ENCODE measurements at places on chromosomes 6 and 20.

GRCh38 chr6:158361068-158361467 lies 48.8 kb downstream of the TULP4 start:
- DNase-seq: no peak

DNA sequence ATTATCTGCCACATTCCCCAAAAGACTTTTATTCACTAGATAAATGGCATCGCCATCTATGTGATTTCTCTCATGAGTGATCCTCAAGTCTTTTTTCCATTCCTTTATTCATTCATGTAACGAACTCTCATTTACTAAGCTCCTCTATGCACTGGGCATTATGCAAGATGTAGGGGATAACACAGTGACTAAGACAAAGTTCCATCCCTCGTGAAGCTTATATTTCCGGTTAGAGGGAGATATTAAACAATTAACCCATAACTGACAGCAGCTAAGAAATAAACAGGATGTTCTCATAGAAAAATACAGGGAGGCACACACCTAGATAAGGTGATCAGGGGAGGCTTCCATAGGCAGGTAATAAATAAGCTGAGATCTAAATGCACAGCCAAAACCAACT lies 17.2 kb upstream of the PREX1 start:
- DNase-seq: no peak

- no peak for DNase-seq
Observed at GRCh38 chr20:61162451-61162850, 89.6 kb upstream of the CDH4 start.

- DNase-seq: no peak
Observed at GRCh38 chr20:1391640-1392442, 1.0 kb downstream of the FKBP1A start.

GRCh38 chr6:53282741-53283140 lies 66.0 kb downstream of the ELOVL5 start:
- no peak for DNase-seq

DNA sequence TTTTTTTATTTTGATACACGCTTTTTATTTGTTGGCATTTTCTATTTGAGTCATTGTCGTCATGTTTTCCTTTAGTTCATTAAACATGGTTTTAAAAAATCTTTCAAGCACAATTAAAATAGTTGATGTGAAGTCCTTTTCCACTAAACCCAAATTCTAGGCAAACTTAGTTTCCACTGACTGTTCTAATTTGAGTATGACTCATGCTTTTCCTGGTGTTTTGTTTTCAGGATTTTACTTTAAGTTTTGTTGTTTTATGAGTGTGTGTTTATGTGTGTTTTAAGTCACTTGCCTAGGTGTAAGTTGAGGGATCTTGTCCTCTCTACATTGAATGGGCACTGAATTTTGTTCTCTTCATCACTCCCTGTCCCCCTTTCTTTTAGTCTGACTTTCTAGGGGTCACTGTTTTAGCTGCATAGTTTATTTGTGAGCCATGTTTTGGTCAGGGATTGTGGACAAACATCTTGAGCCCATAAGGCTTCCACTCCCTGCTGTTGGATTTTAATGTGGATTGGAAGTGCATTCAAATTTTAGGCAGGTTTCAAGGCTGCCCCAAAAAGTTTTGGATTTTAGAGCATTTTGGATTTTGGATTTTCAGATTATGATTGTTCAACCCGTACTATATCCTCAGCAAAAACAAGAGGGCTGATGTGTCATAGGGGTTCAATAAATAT lies 94.8 kb downstream of the CDYL start:
- no peak for DNase-seq

DNA sequence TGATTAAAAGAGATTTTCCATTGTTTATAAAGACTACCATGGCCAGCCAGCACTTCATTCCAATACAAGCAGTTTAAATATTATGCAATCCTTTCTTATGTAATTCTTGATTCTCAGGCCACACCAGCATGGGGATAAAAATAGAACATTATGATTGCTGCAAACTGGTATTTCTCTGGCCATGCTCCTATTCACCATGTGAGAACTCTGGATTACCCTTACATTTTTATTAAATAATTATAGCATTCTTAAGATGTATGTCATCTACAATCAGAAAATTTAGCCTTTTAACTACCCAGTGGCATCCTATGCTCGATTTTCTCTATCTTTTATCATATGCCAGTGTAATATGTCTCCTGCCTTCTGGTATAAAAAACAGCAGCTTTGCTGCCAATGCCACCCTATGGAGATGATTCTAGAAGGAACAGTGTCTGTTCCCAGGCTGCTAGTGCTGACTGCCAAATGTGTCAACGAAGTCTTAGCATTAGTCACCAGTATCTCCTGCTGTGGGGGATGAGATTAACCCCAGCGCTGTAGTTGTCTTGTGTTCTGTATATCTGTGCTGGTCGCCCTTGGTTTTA lies 501.4 kb downstream of the BCKDHB start:
- no peak for DNase-seq

DNA sequence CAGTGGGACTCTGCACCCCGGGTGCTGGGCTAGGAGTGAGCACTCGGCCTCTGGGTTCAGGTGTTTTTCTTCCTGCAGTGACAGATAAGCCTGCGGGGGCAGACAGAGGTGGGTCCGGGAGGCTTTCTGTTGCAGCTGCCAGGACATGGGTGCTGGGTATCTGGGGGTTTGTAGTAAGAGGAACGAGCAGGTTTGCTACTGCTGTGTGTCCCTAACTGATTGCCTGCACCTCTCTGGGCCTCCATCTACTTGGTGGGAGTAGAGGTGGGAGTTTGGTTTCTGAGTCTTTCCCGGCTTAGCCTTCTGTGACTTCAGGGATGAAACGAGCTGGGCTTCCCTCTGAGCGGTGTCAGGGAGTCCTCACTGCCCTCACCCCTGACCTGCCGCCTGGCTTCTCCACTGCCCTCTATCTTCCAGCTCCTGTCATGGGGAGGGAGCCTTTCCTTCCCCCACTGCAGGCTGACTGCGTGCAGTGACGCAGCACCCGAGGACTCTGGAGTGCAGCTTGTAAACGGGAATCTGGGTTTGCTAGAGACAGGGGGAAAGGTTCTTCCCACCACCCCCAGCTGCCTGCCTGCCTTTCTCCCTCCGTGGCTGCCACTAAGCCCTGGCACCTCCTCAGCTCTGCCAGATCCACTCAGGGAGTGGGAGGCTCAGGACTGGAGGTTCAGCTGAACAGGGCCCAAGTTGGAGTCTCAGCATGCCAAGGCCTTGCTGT lies 6.7 kb downstream of the DLGAP4 start:
- no peak for DNase-seq

GRCh38 chr6:24460966-24461365 lies 28.4 kb downstream of the GPLD1 start:
- DNase-seq: no peak

- no peak for DNase-seq
Observed at GRCh38 chr20:15654208-15654649, 919.0 kb downstream of the KIF16B start.

- no peak for DNase-seq
Observed at GRCh38 chr6:55184782-55185530, 10.6 kb downstream of the HCRTR2 start.

- no peak for DNase-seq
Observed at GRCh38 chr6:136012198-136012887, 160.8 kb downstream of the PDE7B start.

- no peak for DNase-seq
Observed at GRCh38 chr6:32317541-32317940, 54.2 kb downstream of the TSBP1 start.

GRCh38 chr6:52588087-52588709 lies 11.3 kb upstream of the TRAM2 start:
- no peak for DNase-seq

DNA sequence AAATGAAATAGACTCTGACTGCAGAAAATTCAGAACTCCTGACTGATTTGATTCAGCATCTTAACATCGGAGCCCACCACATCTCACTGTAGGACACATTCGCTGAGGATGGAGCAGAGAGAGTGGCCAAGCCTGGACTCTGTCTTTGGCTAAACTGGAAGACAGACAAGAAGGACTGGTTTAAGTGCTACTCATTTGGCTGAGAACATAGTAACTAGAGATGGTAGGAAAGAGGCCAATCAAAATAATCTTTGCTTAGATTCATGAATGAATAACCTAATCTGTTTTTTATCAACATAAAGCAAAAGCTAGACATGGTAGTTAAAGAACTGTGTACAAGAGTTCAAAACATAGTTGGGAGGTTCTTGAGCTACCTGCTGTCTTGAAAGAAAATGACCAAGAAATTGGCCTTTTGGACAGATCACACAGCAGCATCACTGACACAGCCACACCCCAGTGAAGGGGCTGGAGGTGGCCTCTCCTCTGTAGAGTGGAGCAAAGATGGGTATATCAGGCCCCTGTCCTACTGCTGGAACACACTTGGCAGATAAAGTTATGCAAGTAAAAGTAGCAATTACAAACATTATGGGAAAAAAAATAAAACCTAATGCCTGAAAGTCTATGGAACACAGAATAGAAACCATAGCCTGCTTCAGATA lies 87.1 kb upstream of the NT5E start:
- DNase-seq: no peak

- DNase-seq: no peak
Observed at GRCh38 chr20:8932192-8933165, 136.4 kb upstream of the PLCB4 start.

DNA sequence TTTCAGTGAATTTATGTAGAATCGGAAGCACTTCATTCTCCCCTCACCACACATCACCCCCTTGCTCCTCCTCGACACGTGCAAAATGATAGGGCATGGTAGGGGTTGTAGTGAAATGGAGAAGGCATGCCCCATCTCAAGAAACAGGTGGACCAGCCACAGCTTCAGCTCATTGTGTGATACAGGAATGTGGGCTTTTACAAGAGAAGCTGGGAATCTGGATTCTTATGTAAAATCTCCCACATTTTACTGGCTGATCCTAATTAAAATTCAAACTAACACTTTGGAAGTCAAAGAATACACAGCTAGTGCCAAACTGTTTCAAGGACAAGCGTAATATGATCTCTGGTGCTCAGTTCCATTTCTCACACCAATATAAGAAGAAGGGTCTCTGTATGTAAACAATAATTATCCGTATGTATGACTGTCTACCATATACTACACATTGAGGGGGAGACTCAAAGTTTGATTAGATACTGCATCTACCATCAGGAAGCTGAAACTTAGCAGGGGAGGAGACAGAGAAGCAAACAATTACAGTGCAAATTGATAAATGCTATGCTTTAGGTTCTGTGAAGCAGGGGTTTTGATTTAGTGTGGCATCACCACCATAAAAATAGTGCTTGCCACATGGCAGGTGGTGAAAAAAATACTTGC lies 24.3 kb upstream of the KIAA0408 start:
- no peak for DNase-seq

- no peak for DNase-seq
Observed at GRCh38 chr6:150514806-150515380, 84.8 kb upstream of the PLEKHG1 start.

GRCh38 chr6:17621003-17621402 lies 20.9 kb downstream of the FAM8A1 start:
- no peak for DNase-seq

- DNase-seq: no peak
Observed at GRCh38 chr6:33117811-33118277, 42.1 kb downstream of the HLA-DPB1 start.

- no peak for DNase-seq
Observed at GRCh38 chr6:1784422-1784884, 174.7 kb downstream of the FOXC1 start.

GRCh38 chr6:135129136-135129856 lies 51.8 kb upstream of the MYB start:
- DNase-seq: no peak

GRCh38 chr6:107965746-107966145 lies 7.7 kb upstream of the SEC63 start:
- DNase-seq: no peak

DNA sequence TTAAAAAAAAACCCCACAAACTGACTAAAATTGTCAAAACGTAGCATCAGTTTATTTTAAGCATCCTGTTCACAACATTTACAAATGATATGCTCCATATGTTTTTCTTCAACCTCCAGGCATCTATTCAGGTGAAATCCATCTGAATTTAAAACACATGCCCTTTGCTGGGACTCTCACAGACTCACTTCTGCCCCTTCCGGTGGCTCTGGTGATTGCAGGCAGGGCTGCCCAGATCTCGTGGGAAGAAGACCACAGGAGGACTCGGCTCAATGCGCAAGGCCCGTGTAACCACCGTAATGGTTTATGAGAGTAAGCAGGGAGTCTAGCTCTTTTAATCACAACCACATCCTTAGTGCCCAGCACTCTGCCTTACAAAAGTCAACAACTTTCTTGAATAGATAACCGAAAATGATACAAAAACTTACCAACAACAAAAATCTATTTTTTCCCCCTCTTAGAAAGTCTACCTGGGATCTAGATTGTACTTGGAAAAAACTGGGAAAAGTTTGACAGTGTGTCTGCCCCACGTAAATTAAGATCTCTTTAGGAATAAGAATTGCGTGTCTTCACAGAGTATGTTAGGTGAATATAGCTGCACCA lies 139.1 kb downstream of the KIF16B start:
- DNase-seq: no peak

DNA sequence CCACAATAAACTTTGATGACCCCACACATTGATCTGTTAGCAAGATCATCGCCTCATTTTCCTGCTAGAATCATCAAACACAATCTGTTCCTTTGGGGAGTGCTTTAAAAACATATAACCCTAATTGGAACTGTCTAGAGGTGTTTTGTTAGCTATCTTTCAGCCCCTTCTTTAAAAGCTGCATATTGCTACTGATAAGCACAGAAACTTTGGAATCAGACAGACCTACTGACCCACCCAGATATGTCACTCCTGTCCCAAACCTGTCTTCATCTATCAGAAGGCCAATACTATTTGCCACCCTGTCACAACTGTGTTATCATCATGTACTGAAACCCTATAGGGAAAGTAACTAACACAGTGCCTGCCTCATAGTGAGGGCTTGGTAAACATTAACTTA lies 172.4 kb upstream of the SASH1 start:
- no peak for DNase-seq

DNA sequence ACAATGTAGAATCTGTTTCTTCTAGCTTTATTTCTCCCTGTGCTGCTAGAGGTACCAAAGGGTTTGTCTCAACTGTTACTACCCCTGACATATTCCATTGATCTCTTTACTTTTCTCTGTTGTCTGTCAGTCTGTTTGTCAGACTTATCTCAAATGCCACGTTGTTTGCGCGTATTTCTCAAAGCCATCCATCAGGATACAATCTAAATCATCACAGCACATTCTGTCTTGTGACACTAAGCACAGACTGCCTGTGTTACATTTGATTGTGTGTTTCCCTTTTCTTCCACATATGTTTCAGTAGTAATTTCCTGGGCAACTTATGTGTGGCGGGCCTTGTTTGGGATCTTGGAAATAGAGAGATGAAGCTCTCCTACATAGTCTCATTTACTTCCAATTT lies 30.2 kb upstream of the SERINC3 start:
- DNase-seq: no peak
